ENCODE measurements at places on chromosomes 6 and 20. TPM values are rescaled to one million over a fixed set of nuclear protein-coding genes. Genes with fewer than 3 reads are reported as not detected.

The HLA-DPB1 gene
- 47.8 TPM for total RNA-seq

DNA sequence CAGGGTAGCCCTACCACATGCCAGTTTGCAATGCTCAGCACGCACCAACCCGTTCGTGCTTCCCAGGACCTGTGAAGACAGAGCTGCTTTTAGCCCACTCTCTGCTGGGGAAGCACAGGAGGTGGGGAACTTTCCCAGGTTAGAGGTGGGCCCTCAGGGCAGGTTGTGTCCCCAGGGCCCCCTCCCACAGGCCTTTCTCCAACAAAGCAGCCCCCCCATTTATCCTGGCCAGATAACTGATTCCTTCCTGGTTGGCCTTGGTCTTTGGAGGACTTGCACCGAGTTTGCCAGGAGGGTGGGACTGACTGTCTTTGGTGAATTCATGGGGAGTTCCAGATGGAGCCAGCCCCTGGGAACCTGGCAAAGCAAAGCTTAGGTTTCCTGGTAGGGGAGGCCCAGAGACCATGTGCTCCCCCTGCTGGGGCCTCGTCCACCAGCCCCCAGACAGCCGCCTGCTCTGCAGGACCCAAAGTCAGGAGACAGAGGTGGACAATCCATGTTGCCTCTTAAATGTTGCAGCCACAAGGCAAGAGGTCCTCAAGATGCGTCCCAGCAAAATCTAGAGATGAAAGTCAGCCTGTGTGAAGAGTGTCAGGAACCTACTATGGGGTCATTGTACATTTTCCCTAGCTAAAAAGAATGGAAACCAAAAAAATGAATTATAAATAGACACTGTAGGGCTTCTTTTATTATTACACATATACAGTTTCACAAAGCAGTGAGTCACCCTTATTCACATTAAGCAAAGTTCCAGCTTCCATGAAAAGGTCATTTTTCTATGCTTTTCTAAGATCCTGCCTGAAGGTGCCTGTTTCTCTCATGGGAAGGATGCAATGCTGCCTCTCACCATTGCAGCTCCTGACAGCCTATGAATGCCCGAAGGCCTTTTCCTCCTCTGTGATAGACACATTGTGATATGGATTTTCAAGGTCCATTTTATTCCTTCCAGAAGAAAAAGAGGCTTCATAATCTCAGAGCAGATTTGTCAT, 497.8 kb downstream of the PREX1 start:
- no peak for DNase-seq

- no peak for DNase-seq
Measured at GRCh38 chr20:4637081-4637797, 84.5 kb upstream of the PRND start.

The TBX18 gene
- 19.4 TPM for total RNA-seq

The NMBR gene
- not detected for total RNA-seq

GRCh38 chr6:75219263-75219662, 13.4 kb upstream of the COL12A1 start:
- no peak for DNase-seq

The NRSN1 gene
- not detected for total RNA-seq

- DNase-seq: no peak
Measured at GRCh38 chr6:32895006-32895345, 41.0 kb downstream of the PSMB9 start.

DNA sequence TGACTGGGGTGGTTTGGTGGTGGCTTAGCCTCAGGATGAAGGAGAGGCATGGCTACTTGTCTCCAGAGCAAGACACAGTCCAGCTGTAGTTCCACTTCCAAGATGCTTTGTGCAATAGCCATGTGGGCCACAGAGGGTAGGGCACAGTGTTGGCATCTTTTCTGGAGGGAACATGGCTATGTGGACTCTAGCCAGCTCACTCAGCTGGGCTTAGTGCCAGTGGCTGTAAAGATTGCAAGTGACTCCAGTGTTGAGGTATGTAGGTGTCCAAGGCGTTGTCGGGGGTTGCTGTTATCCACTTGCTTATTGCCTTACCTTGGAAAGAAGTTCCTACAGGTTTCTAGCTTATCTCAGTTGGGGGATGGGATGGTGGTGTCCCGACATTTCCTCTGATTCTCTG, 233.4 kb downstream of the CD109 start:
- DNase-seq: no peak

GRCh38 chr20:5557123-5557522, 193.1 kb upstream of the SHLD1 start:
- peak; percentile 29 for DNase-seq

- no peak for DNase-seq
Measured at GRCh38 chr6:67016921-67017460, 1310.0 kb upstream of the EYS start.

DNA sequence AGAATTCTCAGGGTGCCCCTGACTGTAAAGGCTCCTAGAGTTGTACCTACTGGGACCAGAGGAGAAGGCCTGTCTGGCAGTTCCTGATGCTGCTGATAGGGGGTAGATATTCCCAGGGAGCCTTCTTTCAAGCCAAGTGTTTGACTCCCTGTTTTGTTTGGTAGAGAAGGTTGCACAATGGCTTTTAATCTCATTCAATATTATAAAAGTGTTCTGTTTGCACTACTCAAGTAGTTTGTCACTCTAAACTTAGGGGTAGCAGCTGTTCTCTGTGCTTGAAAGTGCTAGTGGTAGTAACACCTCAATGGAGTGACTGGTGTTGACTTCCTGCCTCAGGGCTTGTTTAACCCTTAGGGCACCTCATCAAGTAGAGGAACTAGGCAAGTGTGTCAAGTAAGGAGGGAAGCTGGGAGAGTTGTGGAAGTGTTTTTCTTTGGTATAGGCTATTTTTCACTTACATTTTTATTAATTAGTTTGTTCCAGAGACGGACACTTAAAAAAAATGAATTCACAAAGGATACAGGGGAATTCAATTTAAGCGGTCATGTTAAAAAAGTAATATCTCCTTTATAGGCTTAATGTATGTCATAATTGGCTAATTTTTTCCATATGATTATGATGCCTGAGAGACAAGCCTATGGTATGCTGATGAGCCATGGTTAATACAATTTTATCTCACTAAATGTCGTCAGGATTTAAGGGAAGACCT, 38.1 kb downstream of the BICRAL start:
- DNase-seq: no peak

The SLPI gene
- total RNA-seq: 44.2 TPM

DNA sequence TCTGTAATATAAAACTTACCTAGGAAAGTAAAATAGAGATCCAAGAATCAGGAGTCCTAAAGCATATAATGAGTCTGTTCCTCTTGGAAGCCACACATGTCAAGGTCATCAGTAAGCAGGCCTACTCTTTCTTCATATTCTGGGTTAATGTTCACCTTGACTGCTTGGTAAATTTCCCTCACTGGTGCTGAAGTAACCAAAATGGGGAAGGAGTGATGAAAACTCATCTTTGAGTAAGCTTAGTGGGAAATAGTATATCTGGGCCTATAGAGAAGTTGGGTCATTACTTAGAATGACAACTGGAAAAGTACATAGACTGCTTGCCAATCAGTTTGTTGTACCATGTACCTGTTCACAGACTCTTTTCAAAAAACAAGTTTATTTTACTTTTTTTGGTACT, 6.6 kb downstream of the TSPYL4 start:
- no peak for DNase-seq

- DNase-seq: no peak
Measured at GRCh38 chr6:119322715-119323350, 26.7 kb downstream of the MAN1A1 start.

GRCh38 chr6:135189344-135189743, 8.2 kb downstream of the MYB start:
- DNase-seq: no peak

The BCAS1 gene
- total RNA-seq: not detected

The LRRC1 gene
- total RNA-seq: 4.9 TPM

DNA sequence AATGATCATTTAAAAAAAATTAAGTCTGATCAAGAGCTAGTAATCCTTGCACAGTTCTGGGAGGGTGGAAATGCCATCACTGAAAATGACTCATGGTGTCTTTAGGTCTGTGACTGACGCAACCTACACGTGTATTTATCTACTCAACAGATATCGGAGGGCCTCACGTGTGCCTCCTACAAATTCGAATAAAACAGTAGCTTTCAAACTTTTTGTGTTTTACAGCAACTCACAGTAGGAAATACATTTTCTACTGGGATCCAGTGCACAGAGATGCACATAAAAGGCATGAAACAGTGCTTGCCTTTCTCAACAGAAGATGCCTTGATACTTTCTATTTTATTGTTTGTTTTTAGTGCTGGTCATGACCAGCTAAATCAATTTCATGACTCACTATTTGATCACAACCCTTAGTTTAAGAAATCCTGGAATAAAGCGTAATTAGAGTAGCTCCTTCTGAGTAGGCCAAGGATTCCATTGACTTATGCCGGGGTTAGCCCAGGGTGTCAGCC, 210.0 kb upstream of the SNX9 start:
- DNase-seq: no peak

The SPATA25 gene
- 2.2 TPM for total RNA-seq

GRCh38 chr20:58824843-58825242, 25.9 kb downstream of the GNAS-AS1 start:
- no peak for DNase-seq

- DNase-seq: peak; percentile 32
Measured at GRCh38 chr20:41135187-41135887, 2.0 kb upstream of the PLCG1 start.

DNA sequence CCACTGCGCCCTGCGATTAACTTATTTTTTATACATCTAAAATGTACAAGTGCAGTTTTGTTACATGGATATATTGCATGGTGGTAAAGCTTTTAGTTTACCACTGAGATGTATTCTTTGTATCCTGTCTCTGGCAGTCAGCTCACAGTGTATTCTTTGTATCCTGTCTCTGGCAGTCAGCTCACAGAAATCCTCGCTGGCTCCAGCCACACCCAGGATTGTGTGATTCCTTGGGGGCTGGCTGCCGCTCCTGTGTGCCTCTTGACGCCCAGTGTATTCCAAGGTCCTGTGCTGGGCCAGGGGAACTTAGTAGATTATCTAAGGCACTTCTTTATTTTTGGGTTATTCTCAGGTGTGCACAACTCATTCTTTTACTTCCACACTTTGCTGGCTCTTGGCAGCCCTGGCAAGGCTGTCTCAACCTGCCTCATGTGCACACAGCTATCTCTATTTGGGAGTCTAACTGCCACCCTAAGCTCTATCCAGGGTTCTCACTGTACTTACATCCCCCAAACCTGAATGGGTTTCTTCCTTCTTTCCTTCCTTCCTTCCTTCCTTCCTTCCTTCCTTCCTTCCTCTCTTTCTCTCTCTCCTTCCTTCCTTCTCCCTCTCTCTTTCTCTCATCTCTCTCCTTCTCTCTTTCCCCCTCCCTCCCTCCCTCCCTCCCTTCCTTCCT, 12.4 kb upstream of the RNF24 start:
- no peak for DNase-seq

- no peak for DNase-seq
Measured at GRCh38 chr6:129110690-129111343, 227.9 kb downstream of the LAMA2 start.

The TSPYL4 gene
- total RNA-seq: 28.0 TPM

GRCh38 chr6:67411036-67411435, 1224.0 kb upstream of the ADGRB3 start:
- DNase-seq: no peak

GRCh38 chr6:157669747-157670216, 153.3 kb upstream of the SNX9 start:
- peak; percentile 91 for DNase-seq

DNA sequence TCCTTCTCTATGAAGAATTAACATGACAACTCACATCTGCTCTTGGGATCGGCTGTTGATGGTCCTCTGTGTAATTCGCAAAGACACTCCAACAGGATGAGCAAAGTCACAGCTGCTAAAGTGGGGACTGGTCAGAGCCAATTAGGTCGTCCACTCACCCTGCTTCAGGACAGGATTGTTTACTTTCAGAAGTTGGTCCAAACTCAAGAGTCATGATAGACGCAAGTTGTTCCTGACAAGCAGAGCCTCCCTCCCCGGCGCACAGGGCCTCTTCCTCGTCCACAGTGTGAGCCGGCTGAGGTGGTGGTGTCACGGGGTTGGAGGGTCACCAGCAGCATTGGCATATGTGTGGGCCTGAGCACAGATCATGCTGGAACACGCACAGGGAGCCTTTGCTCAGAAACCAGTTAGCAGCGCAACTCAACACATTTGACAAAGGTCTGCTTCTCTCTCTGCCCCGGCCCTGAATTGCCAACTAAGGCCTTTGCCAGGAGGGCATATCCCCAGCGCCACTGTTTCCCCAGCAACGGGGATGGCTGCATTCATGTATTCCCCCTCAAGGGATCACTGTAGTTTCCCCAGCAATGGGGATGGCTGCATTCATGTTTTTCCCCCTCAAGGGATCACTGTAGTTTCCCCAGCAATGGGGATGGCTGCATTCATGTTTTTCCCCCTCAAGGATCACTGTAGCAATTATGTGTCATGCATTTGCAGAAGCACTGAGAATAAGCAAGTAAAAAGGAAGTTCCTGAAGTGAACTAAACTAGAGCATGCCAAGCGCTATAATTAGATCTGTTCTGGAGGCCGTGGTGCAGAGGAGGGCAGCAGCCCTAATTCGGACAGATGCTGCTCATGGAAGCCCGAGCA, 111.7 kb downstream of the THBS2 start:
- DNase-seq: no peak

DNA sequence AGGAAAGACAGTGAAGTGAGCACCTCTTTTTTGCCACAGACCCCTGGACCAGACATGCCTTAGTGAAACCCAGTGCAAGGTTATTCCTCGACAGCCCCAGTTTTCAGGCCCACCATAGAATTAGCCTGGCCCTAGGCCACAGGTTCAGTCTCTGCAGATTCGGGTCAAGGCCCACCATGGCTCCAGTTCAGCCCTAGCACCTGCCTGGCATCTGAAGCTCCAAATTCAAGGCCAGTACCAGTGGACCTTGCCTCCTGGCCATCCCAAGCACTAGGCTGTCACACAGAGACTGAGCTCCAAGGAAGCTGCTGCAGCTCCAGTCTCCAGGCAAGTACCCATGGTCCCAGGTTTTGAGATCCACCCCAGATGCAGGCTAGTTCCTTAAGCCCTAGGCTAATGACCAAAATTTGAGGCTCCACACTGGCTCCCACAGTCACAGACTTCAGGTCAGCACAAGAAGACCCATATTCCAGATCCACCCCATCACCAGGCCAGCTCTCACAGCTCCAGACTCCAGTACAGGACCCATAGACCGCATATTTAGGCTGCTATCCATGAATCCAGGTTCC, 877.5 kb upstream of the ADGRB3 start:
- DNase-seq: no peak

GRCh38 chr6:64084185-64084663, 448.6 kb downstream of the PHF3 start:
- no peak for DNase-seq

- DNase-seq: no peak
Measured at GRCh38 chr6:75460681-75461080, 32.9 kb downstream of the FILIP1 start.

DNA sequence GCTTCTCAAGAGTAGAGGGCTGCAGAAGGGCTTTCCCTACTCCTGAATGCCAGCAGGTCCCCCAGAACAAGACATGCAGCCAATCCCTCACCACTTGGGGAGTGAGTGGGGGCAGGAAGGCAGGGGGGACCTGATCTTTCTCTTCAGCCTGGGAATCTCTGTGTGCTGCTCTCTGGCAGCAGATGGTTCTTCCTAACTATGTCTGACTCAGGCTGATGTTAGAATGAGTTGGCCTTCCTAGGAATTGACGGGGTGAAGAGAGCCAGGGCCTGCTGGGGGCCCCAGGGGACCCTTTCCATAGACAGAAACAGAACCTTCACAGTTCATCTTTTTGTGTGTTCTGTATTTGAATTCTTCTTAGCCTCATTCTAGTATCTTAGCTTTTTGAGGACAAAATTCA, 29.0 kb upstream of the TCP11 start:
- no peak for DNase-seq

GRCh38 chr6:89792881-89793280, 26.7 kb downstream of the MDN1 start:
- DNase-seq: no peak

The PARD6B gene
- total RNA-seq: 4.6 TPM

All from left cardiac atrium (tissue), 4 donors.